ENCODE measurements at places on chromosomes 12 and 14.
A peak's percentile ranks its signal among the peaks of the same experiment; 100 is the strongest.

GRCh38 chr14:102351023-102351422 is 11.7 kb downstream of the CINP start:
- DNase-seq: no peak

- DNase-seq: peak; percentile 81
Observed at GRCh38 chr14:58426670-58427280, 556 bp downstream of the TIMM9 start.

GRCh38 chr14:68479247-68479646 is 313.6 kb downstream of the ZFP36L1 start:
- DNase-seq: no peak

GRCh38 chr12:38053655-38054464 is 262.7 kb upstream of the ALG10B start:
- DNase-seq: no peak

DNA sequence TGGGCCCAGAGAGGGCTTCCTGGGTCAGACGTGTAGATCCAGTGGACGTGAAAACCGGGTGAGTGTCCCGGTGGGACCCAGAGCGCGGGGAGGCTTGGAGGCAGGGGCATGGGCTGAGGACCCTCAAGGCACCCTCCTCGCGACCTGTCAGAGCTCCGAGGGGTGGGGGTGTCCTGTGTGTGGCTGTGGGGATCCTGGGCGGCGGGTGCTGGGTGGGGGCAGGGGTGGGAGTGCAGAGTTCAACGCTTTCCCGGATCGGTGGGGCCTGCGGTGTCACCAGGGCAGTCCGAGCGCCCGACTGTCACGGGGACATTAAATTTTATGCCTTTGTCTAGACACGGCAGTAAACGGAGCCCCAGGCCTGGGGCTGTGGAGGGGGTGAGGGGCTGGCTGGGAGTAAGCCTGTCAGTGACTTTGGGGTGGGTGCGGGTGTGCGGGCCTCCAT is 1.0 kb downstream of the TMEM121 start:
- DNase-seq: no peak

DNA sequence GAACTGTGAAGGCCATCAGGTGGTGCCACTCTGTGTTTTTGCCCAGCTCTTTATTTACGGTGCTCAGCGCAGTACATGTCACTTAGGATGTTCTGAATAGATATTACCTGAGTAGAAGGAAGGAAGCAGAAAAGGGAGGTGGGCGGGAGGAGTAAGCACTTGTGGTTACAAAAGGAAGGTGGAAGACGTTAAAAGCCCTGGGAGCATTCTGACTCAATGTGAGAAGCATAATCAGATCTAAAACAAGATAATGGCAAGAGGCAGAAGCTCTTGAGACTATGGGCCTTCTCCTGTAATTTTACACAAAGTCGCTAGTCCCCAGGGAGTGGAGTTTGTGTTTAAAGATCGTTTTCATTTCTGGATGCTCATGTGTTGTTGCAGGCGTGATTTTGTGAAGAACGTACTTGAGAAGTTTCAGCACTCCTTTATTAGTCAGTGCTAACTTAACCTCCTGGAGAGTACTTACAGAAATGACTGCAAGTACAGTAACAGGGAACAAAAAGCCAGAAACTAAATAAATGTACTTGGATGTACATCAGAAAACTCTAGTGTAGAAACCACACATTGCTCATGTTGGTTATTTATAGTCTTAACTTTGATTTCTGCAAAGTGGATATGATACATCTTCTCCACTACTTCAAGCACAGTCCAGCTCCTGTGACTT is 1523.5 kb downstream of the AACS start:
- DNase-seq: no peak

DNA sequence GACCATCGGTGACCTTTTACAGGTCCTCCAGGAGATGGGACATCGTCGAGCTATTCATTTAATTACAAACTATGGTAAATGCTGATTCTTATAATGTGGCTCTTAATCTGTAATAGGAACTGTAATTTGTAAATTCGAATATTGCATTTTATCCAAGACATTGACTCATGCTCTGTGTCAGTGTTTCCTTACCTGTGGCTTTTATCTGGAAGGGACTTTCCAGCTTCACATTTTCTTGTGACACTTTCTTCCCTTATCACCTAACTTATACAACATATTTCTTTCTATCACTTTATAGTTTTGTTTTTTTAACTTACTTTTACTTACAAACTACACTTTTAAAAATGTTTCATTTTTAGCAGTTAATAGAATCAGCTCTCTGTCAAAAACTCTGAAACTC is 14.8 kb downstream of the IRAK3 start:
- DNase-seq: no peak

GRCh38 chr14:34300882-34301734 is 160.9 kb downstream of the SPTSSA start:
- no peak for DNase-seq

DNA sequence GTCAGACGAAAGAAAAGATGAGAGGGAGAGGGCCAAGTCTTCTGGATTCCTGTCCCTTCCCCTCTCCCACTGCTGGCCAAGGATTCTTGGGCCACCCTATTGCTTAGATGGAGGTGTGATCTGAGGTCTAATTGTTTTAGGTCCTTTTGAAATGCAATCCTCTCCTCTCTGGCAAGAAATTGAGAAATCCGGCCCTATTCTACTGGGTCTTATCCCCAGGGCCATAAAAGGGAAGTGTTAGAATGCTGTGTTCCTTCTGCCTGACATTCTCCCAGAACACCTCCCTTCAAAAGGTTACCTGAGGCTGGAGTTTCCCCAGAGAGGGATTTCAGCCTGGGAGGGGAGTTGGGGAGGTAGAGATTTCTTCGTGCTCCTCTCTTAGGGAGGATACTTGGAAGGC is 4.4 kb downstream of the WNT5B start:
- no peak for DNase-seq

GRCh38 chr12:131091976-131092691 is 138.4 kb downstream of the ADGRD1 start:
- peak; percentile 45 for DNase-seq

DNA sequence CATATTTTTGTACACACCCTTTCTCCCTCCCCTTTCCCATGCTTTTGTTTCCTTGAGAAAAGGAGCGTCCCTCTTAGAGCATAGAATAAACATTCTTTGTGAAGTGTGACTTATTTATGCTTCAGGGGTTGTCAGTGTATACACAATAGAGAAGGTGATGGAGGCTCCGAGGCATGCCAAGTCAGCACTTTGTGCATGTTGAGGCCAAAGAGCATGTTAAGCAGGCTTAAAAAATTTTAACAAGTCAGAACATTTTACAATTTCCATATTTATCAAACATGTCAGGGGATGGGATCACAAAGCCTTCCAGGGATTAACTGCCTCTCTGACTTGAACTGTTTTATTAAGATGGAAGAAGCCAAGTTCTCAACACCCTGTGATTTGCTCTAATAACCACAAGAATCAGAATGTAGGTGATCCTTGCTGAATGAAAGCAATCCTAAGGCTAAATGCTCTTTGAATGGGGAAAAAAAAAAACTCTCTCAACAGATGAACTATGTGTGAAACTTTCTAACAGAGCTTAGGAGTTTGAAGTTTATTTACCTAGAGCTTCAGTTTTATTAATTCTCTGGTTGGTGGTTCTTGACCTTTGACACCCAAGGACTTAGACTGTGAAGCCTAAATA is 223.1 kb downstream of the RAD51B start:
- DNase-seq: no peak

DNA sequence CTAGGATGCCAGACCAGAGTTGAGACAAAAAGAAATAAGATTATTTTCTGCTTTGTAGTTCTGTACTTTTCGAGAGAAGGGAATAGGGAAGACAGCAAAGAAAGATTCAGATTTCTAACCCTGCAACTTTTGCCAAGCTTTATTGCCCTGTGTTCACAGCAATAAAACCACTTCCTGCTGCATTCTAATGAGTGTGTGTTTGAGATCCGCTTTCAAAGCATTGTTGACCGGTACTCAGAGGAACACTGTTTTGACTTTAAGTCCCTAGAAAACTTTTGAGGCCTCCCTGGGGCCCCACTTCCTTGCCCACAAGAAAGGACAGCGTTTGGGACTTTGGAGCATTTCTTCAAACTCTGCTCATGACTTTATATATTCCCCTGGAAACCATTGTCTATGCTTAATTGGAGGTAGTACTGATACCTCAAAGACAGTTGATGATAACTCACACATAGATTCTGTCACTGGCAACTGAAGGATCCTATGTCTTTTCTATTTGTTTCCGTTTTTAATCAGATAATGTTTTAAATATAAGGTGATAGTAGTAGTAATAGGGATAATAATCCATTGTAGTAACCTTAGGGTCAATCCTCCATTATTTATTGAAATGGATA is 1.3 kb downstream of the RNASE6 start:
- DNase-seq: no peak

GRCh38 chr14:70784886-70785285 is 24.4 kb downstream of the MAP3K9 start:
- DNase-seq: no peak

DNA sequence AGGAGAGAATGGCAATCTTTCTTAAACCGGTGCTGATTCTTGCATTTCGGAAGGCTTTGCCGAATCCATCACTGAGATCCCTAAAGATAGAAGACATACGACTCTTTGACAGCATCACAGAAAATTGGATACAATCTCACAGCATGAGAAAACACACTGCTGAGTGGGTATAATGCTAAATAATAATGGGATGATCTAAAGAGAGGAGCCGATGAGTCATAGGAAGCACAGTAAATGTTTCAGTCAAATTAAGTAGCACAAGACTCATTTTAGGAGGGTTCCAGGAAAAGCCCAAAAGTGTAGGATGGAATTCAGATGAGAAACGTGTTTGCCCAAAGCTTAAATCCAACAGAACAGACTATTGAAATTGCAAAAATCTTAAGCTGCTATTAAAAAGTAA is 81.7 kb downstream of the CPNE8 start:
- DNase-seq: no peak

DNA sequence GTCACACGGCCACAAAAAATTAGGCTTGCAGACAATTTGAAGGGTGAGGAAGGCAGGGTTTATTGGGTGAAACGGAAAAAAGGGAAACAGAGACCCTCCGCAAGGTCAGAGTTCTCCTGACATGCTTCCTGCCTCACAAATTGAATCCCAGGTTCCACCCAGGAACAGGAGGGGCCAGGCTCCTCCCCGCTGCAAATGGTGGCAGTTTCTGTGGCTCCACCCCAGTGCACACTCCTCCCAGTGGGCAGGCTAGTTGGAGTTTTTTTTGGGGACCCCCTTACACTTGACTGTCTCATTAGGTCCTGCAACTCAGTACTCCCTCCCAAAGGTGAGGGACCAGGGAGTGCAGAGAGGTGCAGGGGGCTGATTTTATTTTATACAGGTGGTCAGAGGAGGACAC is 39.4 kb upstream of the PPP1CC start:
- DNase-seq: no peak

- no peak for DNase-seq
Observed at GRCh38 chr12:43226151-43226550, 325.9 kb downstream of the ADAMTS20 start.

DNA sequence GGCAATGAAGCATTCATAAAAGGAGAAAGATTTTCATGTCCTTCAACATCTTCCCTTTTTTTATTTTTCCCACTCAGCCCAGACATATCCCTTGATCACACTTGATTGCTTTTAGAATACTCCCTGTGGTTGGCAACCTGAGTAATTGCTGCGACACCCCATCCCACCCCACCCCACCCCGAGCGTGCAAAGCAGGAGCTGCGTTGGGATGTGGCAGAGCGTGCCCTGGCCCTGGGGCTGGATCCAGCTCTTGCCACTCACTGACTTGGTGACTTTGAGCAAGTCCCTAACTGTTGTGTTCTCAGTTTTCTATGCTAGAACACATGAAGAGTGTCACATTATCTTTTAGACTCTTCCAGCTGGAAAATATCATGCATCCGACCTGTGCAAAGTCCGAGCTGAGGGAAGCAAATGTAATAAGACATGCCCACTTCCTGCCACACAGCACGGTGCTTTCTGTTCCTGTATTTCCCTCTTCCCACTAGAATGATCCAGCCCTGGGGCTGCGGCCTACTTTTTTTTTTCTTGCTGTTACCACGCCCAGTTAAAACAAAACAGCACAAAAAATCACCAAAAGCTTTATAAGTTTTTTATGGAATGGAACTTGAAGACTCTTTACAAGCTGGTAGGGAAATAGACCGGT is 4.0 kb downstream of the ASCL4 start:
- no peak for DNase-seq

DNA sequence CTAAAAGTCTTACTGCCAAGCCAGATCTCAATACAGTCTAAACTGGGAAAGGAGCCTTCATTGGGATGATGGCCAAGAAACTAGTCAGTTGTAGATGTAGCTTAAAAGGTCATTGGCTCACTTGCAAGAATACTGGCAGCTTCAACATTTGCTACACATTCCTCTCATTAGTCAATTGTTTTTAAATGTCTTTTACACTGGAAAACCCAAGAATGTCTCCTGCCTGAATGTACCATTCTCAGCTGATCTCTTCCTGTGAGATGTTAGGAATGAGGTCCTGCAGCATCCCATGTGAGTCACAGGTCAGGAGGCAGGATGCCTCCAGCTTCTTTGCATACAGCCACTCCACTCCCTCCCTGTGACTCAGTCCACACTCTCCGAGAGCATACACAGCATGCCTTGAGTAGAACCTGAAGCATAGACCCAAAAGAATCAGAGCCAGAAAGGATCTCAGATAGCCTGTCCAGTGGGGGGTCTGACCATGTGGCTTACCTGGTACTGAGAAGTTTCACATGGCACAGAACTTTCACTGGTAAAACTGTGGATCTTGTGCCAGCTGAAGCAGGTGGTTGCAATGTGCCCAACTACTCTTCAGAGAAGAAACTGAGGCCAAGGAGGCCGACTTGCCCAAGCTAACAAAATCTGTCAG is 56.0 kb upstream of the HECTD1 start:
- DNase-seq: no peak

DNA sequence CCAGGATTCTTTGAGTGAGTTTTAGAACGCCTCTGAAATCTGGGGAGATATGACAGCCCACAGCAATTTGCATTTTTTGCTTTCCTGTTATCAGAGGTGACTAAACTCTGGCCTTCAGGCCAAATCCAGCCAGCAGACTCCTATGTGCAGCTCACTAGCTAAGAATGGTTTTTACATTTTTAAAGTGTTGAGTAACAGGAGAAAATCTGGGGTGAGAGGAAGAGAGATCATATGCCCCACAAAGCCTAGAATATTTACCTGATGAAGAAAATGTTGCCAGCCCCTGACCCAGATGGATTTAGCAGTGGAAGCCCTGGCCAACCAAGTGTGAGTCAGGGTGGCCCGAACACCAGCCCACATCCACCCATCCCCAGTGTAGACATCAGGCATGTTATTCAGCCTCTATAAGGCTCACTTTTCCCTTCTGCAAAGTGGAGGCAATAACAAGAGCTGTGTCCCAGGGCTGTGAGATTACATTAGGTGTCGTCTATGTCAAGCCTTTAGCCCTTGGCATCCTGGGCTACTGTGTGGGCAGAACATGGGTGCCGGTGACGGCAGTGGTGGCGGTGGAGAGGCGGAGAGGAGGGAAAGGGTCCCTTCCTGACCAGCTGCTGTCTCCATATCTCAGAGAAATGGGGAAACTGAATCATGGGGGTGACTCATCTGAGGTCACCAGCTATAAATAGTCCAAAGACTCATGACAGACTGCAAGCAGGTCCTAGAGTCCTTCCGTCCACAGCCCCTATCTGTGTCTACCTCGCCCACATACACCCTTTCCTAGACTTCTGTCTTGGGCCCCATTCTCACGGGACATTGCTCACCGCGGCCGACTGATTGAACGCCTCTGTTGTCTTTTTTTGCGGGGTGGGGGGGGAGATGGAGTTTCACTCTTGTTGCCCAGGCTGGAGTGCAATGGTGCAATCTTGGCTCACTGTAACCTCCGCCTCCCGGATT is 32.6 kb upstream of the CD9 start:
- no peak for DNase-seq

- peak; percentile 65 for DNase-seq
Observed at GRCh38 chr14:94767321-94767878, 2.5 kb downstream of the GSC start.

- DNase-seq: no peak
Observed at GRCh38 chr12:53115112-53115890, 12.0 kb downstream of the SOAT2 start.

- DNase-seq: no peak
Observed at GRCh38 chr14:86166541-86166940, 636.6 kb downstream of the FLRT2 start.

Measured in ecto neural progenitor cell (in vitro differentiated cells).